ENCODE measurements at places on chromosomes 12 and 14.

GRCh38 chr12:122880155-122880667, 15.7 kb downstream of the VPS37B start:
- DNase-seq: peak; percentile 30

DNA sequence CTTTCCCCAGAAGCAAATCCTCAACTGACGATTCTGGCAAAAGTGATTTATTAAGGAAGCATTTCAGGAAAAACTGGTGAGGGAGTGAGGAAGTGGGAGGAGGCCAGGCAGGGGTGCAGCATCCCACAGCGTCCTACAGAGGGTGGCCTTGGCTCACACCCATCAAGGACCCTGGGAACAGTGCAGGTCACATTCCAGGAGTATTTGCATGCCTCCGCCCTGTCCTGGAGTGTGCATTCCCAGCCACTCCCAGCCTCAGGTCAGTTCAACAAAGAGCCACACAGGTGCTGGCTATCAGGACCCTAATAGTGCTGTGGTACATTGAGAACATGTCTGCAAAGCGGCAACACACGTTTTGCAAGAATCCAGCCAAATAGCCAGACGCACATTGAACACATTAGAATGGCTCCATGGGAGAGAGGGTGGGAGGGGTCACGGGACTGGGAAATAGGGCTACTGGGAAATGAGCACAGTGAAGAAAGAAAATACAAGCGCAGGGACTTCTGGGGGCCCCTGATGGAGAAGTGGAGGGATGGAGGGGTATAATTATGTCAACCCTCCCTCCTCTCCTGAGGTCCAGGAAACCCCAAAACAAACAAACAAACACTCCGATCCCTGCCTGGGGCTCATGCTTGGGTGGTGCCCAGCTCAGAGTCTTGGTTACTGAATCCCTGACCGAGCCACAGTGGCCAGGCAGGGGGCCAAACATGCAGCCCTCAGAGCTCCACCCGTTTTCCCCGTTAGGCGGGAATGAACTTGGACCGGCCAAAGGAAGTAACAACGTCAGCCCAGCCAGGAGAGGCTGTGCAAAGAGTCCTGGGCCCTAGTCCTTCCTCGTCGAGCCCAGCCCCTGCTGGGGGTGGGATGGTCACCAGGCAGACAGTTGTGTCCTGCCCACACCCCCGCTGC, 36.5 kb downstream of the CMKLR1 start:
- no peak for DNase-seq

GRCh38 chr14:102451064-102451352, 58.6 kb downstream of the ANKRD9 start:
- no peak for DNase-seq

GRCh38 chr12:86621957-86622356, 365.8 kb upstream of the MGAT4C start:
- DNase-seq: no peak

- DNase-seq: no peak
Measured at GRCh38 chr12:68617160-68617926, 6.6 kb downstream of the RAP1B start.

- DNase-seq: no peak
Measured at GRCh38 chr12:93758801-93759373, 81.7 kb downstream of the CRADD start.

GRCh38 chr14:69262516-69262915, 2.6 kb downstream of the GALNT16 start:
- DNase-seq: no peak

DNA sequence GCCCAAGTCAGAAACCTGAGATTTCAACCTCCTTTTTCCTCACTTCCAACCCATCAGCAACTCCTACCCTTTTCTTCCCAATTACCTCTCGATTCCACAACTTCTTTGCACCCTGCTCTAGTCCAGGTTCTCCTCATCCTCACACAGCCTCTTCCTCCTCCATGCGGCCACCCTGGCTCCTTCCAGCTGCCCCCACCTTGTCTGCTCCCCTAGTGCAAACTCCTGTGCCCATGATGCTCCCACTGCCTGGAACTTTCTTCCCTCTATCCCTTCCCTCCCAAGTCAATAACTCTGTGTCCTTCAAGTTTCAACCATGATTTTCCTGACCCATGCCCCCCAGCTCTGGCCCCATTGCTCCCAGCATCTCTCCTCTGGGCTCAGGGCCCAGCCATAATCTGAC, 17.3 kb downstream of the SELPLG start:
- no peak for DNase-seq

- no peak for DNase-seq
Measured at GRCh38 chr12:5043589-5044419, at the start of gene KCNA5. TSS of gene KCNA5 (plus strand) at chr12:5043879. CDS start at chr12:5044148, 269 bp downstream.

GRCh38 chr14:43789458-43789857, 717.6 kb downstream of the FSCB start:
- DNase-seq: peak; percentile 82

DNA sequence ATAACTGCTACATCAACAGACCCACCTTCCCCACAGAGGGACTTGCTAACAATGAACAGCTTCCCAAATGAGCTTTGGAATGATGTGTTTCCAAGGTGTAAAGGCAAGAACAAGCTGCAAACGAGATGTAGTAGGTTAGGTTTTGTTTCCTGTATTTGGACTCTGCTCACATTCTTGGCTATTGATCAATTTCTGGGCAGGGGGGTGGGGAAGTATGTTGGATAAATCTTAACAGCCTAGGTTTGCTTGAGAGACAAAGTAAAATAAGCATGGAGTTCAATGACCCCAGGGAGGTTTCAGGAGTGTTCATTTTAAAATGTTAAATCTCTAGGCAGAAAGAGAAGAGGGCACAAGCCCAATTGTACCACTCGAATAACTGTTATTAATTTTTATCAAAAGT, 146.6 kb downstream of the DPY19L2 start:
- no peak for DNase-seq

DNA sequence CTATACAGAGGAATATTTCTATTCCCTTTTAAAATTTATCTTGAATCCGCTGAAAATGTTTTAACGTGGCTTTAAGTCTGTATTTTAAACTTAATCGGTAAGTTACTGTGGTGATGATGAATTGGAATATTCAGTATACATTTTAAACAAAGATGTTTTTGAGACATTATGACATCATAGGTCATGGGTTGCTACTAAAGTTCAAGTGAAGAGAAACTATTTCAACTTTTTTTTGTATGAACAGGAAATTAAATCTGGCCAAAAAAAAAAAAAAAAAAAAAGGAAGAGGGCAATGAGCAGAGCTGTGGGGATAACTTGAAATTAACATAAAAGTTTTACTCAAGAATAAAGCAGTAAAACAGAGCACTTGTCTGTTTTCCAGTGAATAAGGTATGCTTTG, 109.0 kb downstream of the PLEKHA5 start:
- DNase-seq: no peak
